ENCODE measurements at places on chromosomes 2 and 18.
A peak's percentile ranks its signal among the peaks of the same experiment; 100 is the strongest.

- DNase-seq: peak; percentile 26
These were observed 202.4 kb downstream of the ARL6IP6 start for GRCh38 chr2:152920846-152921245.

GRCh38 chr2:172693037-172693436, 42.6 kb upstream of the RAPGEF4 start:
- no peak for DNase-seq

DNA sequence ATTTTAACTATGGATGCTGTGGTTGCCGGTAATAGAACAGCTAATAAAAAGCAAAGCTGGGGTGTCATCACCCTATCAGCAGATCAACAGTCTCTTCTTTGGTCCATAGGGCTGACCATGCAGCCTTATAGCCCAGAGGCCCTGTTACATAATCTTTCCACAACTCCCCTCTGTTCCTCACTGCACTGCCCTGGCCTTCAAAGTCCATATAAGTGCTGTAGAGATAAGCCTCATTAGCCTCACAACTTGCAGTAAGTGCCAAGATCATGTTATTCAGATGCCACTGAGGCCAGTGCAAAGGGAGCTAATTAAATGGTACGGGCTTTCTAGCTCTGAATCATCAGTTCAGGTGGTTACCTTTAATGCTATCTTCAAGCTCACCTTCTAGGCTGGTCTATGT, 89.7 kb upstream of the CXCR4 start:
- no peak for DNase-seq

GRCh38 chr2:88011011-88011410, 5.3 kb downstream of the RNU2-63P start:
- DNase-seq: no peak

- no peak for DNase-seq
These were observed 393.3 kb upstream of the CYRIA start for GRCh38 chr2:17058772-17059402.

DNA sequence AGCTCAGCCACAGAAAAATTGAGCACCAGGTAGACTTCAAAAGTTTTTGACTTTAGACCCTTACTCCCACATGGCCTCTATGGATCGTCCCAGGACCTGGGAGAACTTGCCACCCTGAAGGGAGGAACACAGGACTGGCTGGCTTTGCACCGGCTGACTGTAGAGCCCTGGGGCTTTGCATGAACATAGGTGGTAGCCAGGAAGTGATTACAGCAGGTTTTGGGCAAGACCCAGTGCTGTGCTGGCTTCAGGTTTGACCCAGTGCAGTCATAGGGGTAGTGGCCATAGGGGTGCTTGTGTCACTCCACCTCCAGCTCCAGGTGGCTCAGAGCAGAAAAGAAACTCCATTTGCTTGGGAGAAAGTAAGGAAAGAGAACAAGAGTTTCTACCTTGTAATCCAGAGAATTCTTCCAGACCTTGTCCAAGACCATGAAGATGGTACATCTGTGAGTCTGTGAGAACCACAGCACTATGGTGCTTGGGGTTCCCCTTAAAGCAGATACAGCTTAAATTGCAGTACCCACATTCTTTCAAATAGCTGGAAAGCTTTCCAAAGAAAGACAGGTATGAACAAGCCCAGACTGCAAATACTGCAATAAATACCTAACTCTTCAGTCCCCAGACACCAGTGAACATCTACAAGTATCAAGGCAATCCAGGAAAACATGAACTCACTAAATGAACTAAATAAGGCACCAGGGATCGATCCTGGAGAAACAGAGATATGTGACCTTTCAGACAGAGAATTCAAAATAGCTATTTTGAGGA, 13.0 kb upstream of the SESTD1 start:
- DNase-seq: no peak

GRCh38 chr18:24421831-24422230, 4.6 kb upstream of the IMPACT start:
- DNase-seq: no peak

GRCh38 chr18:22505141-22505591, 87.5 kb upstream of the CTAGE1 start:
- DNase-seq: no peak

GRCh38 chr2:165647409-165647808, 146.6 kb downstream of the GALNT3 start:
- no peak for DNase-seq

DNA sequence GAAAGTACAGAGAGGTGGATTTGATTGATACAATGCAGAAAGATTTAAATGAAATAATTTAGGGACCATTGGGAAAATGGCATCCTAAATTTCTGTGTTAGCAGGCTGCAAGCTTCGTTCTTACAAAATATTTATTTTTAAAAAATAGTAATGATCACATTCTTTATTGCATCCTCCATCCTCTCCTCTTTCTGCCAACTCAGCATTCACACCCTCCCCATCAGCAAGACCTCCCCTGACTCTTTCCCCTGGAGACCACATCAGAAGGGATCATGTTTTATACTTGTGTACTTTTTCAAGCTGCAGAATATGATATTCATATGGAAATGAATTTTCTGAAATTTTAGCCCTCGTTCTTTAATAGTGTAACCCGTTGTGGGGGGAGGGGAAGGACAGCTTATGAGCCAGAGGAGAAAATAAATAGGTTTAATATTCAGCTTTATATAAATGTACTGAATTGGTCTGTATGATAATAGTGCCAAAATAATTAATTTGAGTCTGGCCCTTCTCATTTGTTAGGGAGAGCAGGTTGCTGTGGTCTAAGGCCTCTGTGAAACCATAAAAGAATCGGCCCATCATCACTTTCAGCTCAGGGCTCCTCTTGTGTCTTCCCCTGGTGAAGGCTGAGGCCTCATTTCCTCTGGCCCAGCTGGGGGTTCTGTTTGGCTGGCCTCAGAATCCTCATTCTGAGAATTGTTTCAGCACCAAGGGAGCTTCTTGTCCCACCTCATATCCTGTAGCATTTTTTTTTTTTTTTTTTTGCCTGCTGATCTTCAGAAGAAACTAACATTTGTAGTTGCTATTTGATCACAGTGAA, 330.8 kb downstream of the TXNL1 start:
- DNase-seq: no peak

DNA sequence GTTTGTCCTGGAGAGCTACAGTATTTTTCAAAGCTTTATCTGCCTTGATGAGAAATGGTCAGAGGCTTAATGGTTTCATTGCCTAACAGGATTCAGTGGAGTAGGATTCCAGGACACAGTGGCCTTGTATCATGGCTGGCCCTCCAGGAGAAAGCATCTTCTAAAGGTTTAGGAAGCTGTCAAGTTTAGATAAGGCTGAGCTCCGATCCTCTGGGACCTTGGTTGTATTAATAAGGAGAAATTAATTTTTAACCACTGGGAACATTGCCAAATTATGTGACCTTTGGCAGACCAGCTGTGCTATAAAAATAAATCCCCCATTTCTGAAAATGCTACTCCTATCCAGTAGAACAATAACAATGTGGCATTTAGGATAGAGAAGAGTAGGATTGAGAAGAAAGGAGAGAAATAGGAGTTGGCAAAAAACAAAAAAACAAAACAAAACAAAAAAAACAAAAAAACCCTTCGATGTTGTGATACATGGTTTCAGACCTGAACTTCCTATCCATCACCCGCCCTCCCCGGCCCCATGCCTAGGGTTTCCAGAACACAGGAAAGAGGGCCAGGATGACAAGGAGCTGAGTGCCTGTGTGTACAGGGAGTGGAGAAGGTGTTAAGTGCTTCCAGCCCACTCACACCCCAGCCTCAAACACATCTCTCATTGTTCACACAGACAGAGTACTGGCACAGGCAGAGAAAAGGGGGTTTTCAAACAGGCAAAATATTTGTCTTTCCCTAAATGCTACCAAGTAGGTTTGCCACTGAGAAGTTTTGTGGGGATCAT, 6.3 kb downstream of the NRP2 start:
- no peak for DNase-seq

DNA sequence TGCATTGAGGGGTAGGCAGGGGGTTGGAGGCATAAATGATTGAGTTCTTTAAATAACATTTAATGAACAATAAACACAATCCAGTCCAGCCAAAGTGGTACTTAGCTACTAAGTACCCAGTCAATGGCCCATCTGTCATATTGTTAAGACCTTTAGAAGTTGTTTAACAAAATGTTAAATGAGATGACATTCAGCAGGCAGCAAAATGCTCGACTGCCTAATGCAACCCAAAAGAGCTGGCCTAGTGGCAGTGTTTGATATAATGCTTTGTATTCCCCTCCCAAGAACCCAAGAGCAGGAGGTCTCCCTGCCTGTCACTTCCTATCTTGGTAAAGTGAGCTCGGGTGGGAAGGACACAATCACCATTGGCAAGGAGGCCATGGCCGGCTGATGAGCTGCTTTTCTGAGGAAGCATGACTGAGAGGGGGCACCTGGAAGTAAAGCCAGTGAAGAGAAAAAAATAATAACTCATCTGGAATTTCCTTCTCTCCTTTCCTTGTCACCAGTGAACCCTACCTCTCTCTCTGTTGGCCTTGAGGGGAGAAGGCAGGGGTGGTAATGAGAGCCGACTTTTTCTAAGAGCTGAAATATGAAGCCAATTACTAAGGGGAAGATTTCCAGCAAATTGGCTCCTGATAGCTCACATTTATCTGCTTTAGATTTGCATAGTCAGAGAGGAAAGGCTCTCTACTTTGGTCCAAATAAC, 140.6 kb downstream of the C1D start:
- no peak for DNase-seq

- DNase-seq: peak; percentile 29
These were observed 691 bp downstream of the BIRC6 start for GRCh38 chr2:32357318-32358110.

GRCh38 chr2:211161236-211161635, 604.8 kb downstream of the CPS1 start:
- no peak for DNase-seq

DNA sequence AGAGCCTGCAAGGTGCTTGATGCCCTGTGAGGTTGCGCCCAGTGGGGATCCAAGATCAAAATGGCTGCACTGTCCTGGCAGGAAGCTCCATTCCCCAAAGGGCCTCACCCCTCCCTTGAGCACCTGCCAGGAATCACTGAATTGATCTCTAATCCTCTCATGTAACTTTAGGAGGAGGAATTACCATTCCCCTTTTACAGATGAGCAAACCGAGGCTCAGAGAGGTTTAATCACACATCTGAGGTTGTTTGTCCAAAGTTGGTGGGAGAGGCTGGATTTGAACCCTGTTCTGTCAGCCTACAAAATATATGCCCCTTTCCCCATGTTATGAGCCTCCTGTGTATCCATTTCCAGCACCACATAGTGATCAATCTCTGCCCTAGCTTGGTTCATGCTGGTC, 10.5 kb downstream of the ASIC4 start:
- no peak for DNase-seq

- no peak for DNase-seq
These were observed 972 bp upstream of the MPP4 start for GRCh38 chr2:201699416-201699815.

- no peak for DNase-seq
These were observed 1149.1 kb upstream of the NRXN1 start for GRCh38 chr2:52181080-52181479.

DNA sequence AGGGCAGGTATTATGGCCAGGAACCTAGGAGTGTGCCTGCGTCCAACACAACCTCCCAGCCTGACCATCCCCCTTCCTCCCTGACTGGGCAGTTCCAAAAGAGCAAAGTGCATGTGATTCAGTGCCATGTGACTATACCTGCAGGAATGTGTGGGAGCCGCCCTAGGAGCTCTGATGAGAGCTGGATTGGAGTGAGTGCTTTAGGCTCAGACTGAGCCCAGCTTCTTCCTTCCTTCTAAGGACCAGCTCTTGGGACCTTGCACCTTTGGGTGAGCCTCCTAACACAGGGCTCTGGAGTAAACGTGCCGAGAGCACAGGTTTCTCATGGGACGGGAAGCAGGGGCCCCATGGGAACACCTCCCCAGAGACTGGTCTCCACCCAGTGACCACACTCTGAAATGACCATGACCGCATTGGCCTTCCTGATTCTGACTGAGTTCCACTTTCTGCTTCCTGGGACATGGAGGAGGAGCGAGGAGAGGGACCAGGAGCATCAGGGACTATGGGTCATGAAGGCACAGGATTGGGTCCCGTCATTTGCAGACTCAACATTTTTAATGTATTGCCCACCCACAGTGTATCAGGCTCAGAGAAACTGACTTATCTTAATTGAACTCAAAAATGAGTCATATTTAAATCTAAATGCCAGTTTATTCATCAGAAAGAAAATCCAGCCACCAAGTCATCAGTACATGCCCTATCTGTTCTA, 87.8 kb upstream of the BCL2L11 start:
- DNase-seq: no peak

- no peak for DNase-seq
These were observed 8.4 kb upstream of the NTSR2 start for GRCh38 chr2:11678306-11678960.

DNA sequence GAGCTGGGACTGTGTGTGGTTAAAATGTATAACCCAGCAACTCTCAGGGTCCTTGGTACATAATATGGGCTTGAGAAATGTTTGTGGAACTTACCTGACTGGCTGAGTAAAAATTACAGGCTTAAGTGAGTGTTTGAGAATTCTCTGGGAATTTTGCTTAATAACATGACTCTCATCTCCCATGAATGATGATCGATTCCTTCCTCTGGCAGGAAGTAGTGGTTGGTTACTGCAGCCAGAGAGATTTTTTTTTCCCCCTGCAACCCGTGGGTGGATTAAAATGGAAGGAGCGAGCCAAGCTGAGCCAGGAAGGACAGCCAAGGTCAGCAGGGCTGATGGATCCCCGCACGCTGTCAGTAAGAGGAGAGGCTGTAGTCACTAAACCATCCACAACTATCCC, 40.6 kb upstream of the RFX8 start:
- no peak for DNase-seq

GRCh38 chr18:45930963-45931362, 36.2 kb downstream of the EPG5 start:
- no peak for DNase-seq

- no peak for DNase-seq
These were observed 199.4 kb upstream of the RASGRP3 start for GRCh38 chr2:33277002-33277426.

DNA sequence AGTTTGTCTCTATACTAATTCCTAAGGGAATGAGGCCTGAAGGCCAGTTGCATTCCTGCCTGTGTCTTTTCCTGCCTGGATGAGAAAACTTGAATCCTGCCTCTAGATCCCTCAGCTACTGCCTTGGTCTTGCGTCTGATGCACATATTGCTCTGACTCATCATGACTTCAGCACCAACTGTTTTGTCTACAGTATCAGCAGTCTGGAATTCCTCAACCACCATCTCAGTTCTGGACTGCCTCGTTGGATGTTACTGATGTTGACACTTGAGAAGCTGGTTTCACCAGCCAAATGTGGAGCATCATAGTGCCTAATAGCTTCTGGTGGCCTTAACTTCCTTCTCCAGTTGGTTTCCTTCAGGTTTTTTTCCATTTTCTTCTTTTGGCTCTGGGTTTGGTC, 211.0 kb downstream of the CTNNA2 start:
- DNase-seq: no peak

- DNase-seq: no peak
These were observed 36.3 kb upstream of the AP1S3 start for GRCh38 chr2:223873672-223874071.

All from nucleus accumbens (tissue), 56 donors.